ENCODE measurements at places on chromosomes 6 and 20.

DNA sequence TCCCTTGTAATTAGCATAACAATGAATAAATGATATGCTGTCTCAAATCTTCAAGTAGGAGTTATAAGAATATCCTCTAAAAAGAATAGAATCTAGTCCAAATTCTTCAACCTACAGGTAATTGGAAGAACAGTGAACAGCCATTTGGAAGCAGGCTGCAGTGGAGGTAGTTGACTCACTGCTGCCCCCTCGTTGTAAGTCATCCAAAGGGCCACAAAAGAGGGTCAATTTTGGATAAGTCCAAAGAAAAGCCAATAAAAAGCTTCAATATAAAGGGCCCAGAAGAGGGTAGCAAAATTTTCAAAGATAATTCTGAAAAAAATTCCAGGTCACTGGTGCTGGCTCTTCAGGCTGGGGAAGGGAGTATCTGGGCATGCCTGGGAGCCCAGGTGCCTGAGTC lies 60.8 kb upstream of the SSTR4 start:
- DNase-seq = no peak

- DNase-seq = no peak
Observed at GRCh38 chr20:45181639-45182038, 6.9 kb downstream of the PI3 start.

GRCh38 chr6:106254636-106255035 lies 70.9 kb downstream of the ATG5 start:
- DNase-seq = no peak

DNA sequence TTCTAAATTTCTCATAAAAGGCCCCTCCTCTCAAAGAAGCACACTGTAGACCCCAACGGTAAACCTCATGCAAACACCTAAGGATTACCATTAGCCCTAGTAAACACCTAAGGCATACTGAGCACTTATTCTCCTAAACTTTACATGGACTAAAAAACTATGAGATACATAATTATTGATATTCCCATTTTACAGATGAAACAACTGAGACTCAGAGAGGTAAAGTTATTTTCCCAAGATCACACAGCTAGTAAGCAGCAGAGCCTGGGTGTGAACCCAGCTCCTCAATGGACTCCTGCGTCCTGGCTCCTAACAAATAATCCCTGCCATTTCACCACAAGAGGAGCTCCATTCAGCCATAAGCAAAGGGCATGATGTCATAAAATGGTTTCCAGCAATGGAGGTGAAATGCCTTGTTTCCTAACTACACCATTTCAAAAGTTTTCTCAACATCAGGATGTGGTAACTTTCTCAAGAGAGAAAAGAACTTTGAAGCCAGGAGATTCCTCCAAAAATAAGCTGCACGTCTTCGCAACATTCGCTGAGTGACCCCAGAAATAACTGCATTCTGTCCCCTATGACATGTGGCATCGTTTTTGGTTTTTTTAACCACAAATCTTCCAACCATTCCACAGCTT lies 4.1 kb downstream of the ATP9A start:
- no peak for DNase-seq

- DNase-seq = no peak
Observed at GRCh38 chr20:5910186-5910585, 40.1 kb downstream of the TRMT6 start.

GRCh38 chr6:152509916-152510315 lies 127.2 kb downstream of the SYNE1 start:
- no peak for DNase-seq

DNA sequence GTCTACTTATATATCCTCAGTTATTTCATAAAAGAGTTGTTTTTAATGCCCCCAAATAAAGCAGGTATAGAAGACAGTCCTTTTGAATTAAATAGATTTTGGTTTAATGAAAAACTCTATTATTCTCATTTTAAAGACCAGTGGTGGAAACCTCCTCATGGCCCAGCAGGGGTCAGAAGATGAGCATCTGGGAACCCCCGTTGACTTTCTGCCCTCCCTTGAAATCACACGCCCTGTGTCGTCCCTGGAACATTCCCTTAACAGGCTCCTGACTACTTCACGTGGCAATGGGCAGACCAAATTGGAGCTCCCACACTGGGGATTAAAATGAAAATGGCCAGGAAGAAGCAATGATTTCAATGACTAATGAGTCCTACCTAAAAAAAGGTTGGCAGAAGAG lies 220.9 kb downstream of the KIF16B start:
- no peak for DNase-seq

DNA sequence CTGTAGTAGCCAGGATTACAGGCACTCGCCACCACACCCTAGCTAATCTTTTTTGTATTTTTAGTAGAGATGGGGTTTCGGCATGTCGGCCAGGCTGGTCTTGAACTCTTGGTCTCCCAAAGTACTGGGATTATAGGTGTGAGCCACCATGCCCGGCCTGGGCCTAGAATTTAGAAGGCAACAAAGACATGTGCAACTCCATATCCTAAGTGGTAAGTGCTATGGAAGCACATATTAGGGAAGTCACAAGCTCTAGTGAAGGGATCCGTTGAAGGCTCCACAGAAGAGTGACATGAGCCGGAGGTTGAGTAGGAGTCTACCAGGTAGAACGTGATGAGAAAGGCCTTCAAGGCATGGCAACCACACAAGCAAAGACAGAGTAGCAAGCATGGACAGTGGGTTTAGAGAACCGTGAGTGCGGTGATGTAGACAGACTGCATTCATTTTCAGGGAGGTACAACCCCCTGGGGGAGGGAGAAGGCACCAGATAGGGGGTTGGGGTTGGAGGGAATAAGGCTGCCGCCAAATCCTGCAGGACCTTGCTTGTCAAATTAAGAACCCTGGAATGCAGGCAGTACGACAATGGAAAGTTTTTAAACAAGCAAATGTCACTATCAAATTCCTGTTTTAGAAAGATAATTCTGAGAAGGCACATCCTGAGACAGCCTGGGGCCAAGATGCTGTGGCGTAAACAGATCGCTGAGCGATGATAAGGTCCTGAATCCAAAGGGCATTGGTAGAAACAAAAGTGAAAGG lies 50.2 kb downstream of the ARHGAP18 start:
- DNase-seq = no peak

GRCh38 chr6:37205175-37205996 lies 35.4 kb downstream of the PIM1 start:
- DNase-seq = no peak

DNA sequence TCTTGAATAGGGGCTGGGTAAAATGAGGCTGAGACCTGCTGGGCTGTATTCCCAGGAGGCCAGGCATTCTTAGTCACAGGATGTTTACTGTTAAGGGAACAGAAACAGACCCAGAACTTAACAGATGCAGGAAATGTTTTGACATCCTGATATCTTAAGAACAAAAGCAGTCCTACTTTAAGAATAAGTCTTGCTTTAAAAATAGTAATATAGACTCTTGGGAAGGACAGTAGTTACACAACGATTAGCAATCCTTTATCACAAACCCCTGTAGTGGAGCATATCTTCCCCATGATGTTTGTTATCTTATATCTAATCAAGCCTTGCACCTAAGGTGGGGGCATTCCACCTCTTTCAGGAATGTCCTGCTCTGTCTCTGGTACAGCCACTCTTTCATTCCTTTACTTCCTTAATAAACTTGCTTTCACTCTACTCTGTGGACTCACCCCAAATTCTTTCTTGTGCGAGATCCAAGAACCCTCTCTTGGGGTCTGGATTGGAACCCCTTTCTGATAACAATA lies 493.7 kb upstream of the SULF2 start:
- no peak for DNase-seq

GRCh38 chr6:128518434-128519131 lies 1.8 kb downstream of the PTPRK start:
- DNase-seq = no peak

DNA sequence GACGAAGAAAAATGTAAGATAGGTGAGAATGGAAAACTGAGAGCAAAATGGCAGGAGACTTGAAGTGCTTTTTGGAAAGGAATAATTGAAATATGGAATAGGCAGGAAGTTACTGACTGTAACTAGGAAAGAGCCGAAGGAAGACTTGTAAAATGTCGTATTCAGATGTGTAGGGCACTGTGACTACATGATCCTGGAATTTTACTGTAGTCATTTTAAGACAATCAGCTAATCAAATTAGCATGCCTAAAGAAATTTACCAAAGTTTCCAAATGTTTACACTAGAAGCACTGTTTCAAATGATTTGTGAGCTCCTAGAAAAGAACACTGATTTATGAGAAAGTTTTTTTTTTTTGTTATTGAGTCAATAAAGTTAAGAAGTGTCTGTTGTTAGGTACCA lies 21.2 kb upstream of the ADIG start:
- no peak for DNase-seq

DNA sequence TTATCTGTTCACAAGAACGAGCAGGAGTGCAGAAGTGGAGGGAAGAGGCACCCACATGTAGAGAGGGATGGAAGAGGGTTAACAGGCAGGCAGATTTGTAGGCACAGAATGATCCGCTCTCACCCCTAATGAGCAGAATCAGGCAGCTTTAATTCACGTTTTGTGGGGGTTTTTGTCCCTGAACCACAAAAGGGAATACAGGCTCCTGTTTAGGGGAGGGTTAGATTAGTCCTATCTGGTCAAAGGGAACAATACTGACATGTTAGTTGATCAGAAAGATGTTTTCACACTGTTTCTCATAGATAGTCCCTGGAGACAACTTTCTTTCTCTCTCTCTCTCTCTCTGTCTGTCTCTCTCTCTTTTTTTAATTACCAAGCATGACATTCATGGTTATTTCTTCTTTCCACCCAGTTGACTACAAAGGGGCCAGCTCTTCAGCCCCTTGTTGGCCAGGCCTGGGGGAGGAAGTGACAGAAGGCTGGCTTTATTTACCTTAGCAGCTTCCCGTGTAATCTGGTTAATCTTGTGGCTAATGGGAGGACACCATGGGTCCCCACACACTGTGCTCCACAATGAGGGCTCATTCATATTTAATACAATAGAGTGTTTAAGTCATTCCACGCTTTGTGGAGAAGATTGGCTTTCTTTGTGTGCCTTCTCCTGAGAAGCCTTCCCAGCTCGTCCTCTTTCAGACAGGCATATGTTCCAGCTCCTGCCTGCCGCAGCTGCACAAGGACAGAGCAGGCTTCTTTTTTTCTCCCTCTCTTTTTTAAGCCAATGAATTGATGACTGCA lies 958.8 kb downstream of the TFAP2A start:
- no peak for DNase-seq

GRCh38 chr6:39055661-39056060 lies 7.1 kb downstream of the GLP1R start:
- DNase-seq = no peak

DNA sequence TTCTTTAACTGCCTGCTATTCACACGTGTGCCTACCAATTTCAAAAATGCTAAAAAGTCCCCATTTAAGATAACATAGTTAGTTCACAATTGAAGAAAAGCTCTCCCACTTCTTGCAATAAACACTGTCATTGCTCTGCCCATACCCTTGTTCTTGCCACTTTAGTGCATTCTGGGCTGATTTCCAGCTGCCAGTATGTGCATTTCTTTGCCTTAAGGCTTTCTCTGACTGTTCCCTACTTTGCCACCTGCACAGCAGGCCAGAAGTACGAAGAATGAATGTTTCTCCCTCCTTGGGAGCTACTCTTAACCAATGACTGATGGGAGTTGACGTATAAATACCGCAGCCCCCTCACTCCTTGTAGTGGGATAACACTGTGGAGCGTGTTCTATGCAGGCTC lies 16.0 kb upstream of the ATRN start:
- no peak for DNase-seq

DNA sequence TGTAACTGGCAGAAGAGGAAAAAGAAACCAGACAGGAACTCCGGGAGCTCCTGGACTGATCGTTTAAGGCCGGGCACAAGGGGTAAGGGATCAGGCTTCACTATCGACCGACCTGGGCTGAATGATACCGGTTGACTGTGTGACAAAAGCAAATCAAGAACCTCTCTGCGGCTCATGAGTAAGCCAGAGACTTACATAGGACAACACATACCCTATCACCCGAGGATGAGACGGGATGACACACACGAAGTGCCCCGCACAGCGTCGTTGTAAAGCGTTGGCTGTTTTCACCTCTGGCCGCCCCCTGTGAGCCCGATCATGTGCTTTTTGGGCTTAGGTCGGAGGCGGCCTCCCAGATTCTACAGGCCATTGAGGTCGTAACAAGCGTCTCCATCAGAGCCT lies 695 bp upstream of the TGIF2 start:
- peak; percentile 33 for DNase-seq

- no peak for DNase-seq
Observed at GRCh38 chr6:166325383-166326042, 16.8 kb downstream of the SFT2D1 start.

GRCh38 chr6:78607189-78607588 lies 260.2 kb upstream of the IRAK1BP1 start:
- DNase-seq = no peak

DNA sequence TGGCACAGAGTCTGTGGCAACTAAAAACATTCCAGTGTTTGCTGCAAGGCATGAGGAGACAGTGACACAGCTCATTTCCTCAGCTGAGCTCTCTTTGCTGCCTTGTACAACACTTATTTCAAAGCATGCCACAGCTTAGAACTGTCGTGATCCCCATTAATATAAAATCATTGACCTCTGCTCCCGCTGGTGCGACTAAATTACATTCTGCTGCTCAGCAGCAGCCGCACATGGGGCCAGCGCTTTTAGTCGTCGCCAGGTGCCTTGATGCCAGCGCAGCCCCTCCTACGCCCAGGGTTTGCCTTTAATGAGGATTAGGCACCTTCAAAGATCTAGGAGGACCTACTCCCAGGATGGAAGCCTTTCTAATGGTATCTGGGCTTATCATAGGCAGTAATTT lies 717.9 kb upstream of the POU3F2 start:
- no peak for DNase-seq

- DNase-seq = no peak
Observed at GRCh38 chr6:25835442-25836283, 3.8 kb upstream of the SLC17A1 start.
